ENCODE measurements at places on chromosomes 1 and 21. TPM values are rescaled to one million over a fixed set of nuclear protein-coding genes. Genes with fewer than 3 reads are reported as not detected.

DNA sequence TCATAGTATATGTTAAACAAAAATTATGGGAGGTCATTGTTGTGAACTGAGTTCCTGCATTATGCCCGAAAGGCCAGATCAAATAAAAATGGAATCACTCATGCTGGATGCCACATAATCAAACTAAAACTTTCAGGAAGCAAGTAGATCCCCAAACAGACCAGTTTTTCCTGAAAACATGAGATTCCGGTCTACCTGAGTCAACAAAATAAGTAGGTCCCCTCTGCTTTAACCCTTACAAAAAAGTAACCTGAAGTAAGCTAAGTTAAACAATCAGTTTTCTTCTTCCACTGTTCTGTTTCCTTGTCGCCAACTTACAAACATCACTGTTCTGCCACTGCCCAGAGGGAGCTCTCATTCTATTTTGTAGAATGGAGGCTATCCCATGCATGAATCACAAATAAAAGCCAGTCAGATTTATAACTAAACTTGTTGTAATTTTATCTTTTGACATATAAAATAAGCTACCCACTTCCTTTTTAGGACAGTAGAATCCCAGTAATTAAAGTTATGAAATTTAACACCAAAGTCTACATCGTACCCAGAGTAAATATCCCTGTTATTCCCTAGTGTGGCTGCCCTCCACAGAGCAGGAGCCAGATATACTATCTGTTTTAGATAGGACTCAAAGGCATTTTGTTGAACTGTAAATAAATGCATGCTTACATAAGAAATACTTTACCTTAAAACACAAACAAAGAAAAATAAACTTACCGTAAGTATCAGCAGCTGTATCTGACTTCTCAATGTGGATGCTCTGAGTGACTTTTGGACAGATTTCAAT lies 149.4 kb downstream of the TIAM1 start:
- no peak for DNase-seq

LAMC1 gene
- total RNA-seq, result 241 TPM

HUNK gene
- total RNA-seq, result 1.8 TPM

- DNase-seq, result peak; percentile 15
Measured at GRCh38 chr1:71196685-71197084, 115.8 kb upstream of the ZRANB2 start.

GRCh38 chr21:30206551-30207251 lies 9.2 kb downstream of the CLDN8 start:
- no peak for DNase-seq

- peak; percentile 45 for DNase-seq
Measured at GRCh38 chr1:200890818-200891773, 3.6 kb upstream of the INAVA start.

DNA sequence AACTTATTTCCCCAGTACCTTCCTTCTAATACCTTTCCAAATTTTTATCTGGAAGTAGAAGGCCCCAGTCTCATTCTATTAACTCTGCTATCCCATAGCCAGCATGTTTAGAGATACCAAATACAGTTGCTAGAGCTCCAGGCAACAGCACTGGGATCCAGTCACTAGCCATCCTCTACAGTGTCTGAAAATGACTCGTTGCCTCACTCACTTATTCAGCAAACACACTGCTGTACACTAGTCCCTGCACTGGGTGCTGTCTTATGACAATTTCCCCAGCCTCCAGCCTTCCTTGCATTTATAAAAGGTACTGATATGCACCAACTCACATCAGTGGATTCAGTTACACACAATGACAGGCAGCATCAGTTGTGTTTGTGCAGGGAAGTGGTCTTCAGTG lies 179.0 kb downstream of the DSCAM start:
- no peak for DNase-seq

GRCh38 chr1:40750451-40750908 lies 33.1 kb upstream of the KCNQ4 start:
- DNase-seq, result no peak

DNA sequence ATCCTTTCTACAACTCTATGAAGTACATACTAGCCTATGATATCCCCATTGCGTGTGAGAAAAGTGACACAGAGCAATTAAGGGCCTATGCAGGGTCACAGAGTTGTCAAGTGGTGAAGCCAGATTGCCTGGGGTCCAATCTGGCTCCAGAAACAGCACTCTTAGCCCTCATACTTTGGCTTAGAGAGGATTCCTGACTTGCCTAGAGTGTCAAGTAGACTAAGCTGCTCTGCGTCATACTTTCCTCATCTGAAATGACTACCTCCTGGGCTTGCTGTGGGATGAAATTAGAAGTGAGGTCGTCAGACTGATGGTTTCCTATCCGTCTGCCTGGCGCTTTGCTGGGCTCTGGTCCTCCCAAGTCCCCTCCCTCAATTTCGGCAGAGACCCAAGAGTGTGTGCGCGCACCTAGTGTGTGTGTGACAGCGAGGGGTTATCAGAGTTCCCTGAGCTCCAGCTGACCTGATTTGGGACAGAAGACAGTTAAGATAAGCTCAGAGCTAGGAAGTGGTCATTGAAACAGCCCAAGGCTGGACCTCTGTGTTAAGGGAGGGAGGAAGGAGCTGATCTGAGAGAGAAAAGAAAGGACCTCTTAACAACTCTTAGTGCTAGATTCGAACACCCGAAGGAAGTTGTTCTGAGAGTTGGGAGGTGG lies 5.4 kb upstream of the NUAK2 start:
- no peak for DNase-seq

SIPA1L2 gene
- 22.6 TPM for total RNA-seq

- DNase-seq, result peak; percentile 73
Measured at GRCh38 chr1:115829023-115829674, 11.8 kb downstream of the NHLH2 start.

DIPK1A gene
- 7.1 TPM for total RNA-seq

SLAMF7 gene
- not detected for total RNA-seq

DNA sequence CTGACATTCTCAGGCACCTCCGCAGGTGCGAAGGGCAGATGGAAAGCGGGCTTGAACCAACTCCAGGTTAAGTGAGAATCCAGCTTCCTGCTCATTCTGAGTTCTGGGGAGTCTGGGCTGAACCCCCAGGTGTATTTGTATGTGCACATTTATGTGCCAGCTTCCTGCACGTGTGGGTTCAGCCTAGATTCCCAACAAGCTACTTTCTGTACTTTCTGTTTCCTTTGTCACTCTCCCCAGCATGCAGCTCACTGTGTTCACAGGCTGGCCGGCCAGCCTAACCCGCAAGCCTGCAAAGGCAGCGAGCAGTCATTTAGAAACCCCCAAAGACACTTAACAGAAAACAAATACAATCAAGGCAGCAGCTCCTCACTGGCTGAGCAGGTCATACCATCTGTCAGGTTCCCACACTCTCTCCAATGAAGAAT lies 1.3 kb upstream of the IL19 start:
- DNase-seq, result no peak

- peak; percentile 79 for DNase-seq
Measured at GRCh38 chr1:221419513-221420095, 322.3 kb downstream of the DUSP10 start.

- DNase-seq, result no peak
Measured at GRCh38 chr1:46576596-46576995, 25.1 kb upstream of the KNCN start.

DNA sequence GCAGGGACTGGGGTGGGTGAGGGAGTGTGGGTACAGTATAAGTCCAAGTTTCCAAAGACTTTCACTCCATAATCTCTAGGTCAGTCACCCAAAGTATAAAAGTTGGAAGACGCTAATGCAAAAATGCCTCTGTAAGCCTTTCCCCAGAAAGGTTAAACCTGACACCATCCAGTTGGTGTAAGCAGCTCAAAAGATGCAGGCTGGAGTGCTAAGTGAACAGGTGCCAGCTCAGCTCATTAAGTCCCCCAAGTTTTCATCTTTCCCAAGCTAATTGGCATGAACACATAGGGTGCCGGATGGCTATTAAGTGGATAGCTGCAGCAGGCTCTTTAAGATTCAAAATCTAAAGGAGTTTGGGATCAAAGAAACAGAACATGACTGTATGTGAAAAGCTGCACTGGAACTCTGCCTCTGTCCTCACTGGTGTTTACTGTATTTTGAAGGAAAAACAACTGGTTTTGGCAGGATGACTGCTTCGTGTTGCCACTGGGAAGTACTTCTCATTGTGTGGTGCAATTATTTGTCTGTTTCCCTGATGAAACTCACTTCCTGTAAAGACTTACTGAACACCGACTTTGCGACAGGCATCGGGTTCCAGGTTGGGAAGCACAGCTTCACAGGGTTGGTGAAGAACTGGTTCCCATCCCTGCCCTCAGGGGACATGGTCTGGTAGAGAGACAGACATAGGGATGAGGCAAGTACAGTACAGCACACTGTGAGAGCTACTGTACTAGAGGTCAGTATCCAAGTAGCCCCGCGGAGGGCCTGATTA lies 152.7 kb downstream of the DAB1 start:
- no peak for DNase-seq

DNA sequence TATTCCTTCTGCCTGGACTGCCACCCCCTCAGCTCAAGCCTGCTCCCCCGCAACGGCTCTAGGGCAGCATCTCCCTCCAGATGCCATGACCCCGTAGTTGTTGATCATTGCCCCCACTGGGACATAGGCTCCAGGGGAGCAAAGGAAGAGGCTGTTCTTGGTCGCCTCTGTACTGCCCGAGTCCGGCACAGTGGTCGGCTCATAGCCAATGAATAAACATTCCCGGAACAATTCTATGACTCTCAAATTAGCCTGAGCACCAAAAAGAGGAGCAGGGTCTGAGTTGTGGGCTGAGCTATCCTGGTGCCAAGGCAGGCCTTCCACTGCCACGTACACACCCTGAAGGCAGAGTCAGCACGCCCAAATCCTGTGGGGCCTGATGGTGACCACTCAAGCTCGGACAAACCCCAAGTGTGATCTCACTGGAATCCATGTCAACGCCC lies 33.1 kb downstream of the CAPZB start:
- DNase-seq, result peak; percentile 49

- peak; percentile 84 for DNase-seq
Measured at GRCh38 chr1:211735208-211736170, 60.1 kb upstream of the NEK2 start.

GRCh38 chr1:26858891-26859640 lies 3.9 kb upstream of the SFN start:
- no peak for DNase-seq

GRCh38 chr1:93919780-93920179 lies 10.6 kb upstream of the GCLM start:
- no peak for DNase-seq

DNA sequence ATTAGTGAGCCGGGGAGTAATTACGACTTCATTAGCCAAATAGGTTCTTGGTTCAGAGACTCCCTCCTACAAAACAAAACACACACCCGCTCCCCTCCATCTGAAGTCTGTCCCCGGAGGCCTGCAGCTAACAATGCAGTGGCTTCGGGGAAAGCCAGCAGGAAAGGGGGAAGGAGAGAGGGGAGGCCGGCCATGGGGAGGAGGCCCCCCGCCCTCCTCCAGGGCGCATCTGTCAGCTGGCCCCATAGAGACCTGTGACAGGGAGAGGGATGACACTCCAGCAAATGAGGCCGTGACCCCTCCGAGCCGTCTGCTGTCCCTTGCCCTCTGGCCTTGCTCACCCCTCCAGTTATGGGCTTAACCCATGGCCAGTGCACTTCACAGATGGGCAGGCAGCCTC lies 12.1 kb upstream of the CNTN2 start:
- DNase-seq, result no peak

CELA3B gene
- total RNA-seq, result not detected

- DNase-seq, result no peak
Measured at GRCh38 chr1:26745191-26745590, 42.6 kb upstream of the PIGV start.

GRCh38 chr1:174956976-174957375 lies 42.8 kb upstream of the CACYBP start:
- no peak for DNase-seq

FCRL5 gene
- total RNA-seq, result not detected

TNFRSF18 gene
- total RNA-seq, result 0.50 TPM

- DNase-seq, result peak; percentile 44
Measured at GRCh38 chr1:94729267-94729666, 90.9 kb upstream of the SLC44A3 start.

GRCh38 chr21:25191141-25191540 lies 416.1 kb downstream of the MRPL39 start:
- DNase-seq, result peak; percentile 18

FMOD gene
- not detected for total RNA-seq

OR10J1 gene
- not detected for total RNA-seq

GRCh38 chr1:6511561-6512244 lies 20.2 kb upstream of the PLEKHG5 start:
- DNase-seq, result no peak

GSTM3 gene
- total RNA-seq, result 85.6 TPM

DNA sequence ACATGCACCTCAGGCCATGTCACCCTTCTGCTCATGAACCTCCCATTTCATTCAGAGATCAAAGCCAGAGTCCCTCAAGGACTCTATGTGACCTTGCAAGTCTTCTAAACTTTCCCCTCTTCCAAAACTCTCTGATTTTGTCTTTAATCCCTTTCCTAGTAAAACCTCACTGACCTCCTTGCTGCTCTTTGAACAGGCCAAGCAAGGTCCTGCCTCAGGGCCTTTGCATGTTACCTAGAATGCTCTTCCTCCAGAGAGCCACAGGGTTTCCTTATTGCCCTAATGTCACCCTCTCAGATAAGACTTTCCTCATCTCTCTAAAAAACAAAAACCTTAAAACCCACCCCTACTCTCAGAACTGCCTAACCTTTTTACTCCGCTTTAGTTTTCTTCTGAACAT lies 26.6 kb downstream of the IL23R start:
- no peak for DNase-seq

ITLN2 gene
- not detected for total RNA-seq

- DNase-seq, result no peak
Measured at GRCh38 chr1:246152986-246153431, 354.1 kb downstream of the SMYD3 start.

GRCh38 chr1:200850554-200850953 lies 22.2 kb upstream of the GPR25 start:
- peak; percentile 32 for DNase-seq

DNA sequence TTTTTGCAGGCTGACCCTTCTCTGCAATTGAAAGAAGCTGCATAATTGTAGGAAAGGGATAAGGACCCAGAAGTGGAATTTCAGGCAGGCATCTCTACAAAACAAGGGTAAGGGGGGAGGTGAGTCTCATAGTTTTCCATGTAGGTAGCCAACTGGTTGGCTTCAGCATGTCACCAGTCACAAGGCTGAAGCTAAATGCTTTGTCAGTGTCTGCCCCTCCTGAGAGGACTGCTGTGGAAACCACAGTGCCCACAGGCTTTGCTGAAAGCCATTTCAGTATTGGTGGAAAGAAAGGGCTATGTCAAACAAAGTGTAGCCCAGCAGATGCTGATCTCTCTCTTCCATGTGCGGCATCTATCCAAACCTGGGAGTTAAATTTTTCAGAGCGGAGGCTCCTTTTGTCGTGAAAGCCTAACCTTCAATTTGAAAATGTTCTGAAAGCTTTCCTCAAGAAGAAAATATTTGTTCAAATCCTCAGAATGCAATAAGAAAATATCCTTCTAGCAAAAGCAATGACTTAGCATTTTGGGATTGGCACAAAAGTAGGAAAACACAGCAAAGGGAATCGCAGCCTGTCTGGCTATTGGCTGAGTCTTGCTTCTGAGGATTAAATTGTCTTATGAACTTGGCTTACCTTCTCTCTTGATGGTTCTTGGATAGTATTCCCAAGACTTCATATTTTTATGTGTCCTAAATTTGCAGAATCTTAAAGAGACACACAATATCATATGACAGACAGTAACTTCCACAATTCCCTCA lies 591.7 kb downstream of the PLPP3 start:
- DNase-seq, result no peak

All from renal cortical epithelial cell (primary cell).